ENCODE measurements at places on chromosomes 5 and 9.

DNA sequence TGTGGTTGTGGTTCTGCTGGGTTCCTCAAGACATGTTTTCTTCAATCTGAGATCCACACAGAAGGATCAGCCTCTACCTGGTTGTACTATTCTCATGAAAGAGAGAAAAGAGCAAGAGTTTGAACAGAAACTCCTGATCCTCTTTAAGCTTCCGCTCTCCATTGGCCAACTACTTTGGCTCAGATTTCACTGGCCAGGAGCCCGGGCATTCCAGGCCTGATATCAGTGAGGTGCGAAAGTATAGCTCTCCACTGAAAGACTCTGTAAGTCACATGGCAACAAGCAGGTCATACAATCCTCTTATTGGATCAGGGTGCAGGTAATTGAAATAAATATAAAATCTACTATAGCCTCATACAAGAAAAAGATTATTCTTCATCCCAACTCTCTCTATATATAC is 920.5 kb downstream of the TLE4 start:
- DNase-seq, result no peak

DNA sequence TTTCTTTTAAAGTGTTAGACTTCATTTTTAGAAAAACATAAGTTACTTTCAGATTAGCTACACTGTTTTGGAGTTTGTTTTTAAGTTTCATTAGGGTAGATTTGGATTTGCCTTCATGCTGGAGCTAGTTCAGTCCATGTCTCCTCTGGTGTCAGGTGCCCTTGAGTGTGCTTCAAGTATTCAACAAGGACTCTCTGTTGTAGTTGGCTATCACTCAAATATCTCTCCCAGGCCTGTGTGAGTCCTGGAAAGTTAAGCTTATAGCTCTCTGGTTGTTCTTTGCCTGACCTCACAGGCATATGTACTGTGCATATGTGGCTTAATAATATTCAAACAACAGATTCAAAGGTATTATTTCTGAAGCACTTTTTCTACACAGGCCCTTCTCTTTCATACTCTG is 45.4 kb downstream of the PTBP3 start:
- DNase-seq, result no peak

GRCh38 chr5:18281947-18282581 is 647.8 kb downstream of the TAF11L14 start:
- peak; percentile 10 for DNase-seq

DNA sequence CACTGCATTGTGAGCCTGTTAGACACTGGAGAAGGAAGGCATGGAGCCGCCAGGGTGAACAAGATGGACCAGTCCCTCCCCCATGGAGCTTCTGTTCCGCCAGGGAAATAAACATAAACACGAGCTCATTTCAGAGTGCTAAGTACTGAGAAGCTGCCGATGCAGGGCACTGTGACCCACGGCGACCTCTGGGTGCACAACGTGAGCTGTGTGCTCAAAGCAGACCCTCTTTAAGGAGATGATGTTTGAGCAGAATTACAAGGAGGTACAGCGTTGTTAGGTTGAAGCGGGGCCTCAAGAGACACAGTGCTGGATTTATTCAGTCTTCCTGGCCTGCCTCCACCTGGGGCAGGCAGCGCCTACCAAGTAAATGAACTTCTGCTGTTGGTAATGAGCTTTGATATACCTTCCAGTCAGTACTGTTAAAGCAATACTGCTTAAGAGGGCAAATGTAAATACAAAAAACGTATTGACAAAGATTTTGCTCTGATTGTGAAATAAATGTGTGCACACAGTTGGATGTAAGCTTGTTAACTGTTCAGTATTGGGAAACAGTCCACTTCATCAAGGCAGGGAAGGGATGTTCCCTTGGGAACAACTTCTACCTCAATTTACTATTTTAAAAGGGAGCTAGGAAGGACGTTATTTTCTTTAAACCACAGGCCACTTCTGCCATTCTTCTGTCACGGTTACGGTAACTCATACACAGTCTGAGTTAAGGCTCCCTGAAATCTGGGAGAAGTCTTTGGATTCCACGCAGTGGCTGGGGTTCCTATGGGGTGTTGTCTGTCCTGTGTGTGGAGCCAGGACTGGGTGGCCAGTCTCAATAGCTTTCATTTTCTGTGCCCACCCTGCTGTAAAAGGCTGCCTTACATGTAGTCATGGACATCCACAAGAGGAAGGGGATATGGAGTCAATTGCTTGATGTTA is 48.9 kb upstream of the DMRT1 start:
- DNase-seq, result no peak

- no peak for DNase-seq
Observed at GRCh38 chr5:132243366-132243977, 14.0 kb upstream of the PDLIM4 start.

DNA sequence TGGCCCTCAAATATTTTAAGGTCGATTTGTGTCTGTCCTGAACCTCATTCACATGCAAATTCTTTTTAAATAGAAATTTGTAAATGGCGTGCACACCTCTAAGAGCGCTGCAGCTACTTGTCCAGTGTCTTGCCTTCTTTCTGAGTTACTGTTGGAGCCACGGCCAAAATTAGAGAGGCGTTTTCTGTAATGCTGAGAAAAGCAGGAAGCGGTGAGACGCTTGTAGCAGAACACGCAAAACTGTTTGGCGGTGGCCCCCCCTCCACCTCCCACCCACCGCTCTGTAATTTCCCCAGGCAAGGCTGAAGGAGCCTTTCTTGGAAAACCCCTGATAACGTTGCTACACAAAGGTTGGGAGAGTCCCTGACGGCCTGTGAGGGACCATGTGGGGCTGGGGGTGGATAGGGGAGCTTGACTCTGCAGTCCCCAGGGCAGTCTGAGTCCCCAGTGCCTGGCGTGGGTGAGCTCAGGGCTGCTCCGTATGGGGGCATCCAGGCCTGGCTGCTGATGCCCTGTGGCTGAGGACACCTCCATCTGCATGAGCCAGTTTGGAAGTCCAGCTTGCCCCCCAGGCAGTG is 96.5 kb downstream of the GADD45G start:
- no peak for DNase-seq

- no peak for DNase-seq
Observed at GRCh38 chr9:89486681-89487080, 11.2 kb downstream of the SEMA4D start.

- DNase-seq, result no peak
Observed at GRCh38 chr5:134536876-134537275, 11.4 kb downstream of the JADE2 start.

Data from HFF-Myc (cell line).